ENCODE measurements at places on chromosomes 12 and 14.

- no peak for DNase-seq
These were observed 53.6 kb downstream of the SUSD6 start for GRCh38 chr14:69664865-69665526.

DNA sequence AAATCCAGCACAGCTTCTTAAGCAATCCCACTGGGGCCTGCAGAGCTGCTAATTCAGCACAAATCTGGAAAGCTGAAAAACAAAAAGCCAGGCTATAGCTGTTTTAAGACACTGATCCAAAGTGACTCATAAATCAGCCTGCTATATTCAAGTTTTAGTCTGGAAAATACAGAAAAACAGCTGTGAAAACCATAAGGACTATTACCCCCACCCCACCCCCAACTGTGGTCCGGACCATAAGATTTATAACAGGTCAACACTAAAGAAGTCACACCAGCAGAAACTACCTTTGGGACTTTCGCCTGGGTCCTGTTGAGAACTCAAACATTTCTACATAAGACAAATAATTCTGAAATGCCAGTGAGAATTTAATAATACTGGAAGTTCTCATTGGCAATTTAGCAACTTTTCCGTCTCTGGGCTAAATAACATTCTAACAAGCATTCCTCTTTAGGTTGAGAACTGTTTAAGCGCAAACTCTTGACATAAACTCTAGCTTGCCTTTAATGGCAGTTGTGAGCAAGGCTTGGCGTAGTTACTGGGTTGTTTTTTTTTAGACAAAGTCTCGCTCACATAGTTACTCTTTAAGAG, 3.3 kb downstream of the LRIG3 start:
- DNase-seq: no peak

GRCh38 chr12:103952497-103952896, 13.2 kb upstream of the TDG start:
- no peak for DNase-seq

DNA sequence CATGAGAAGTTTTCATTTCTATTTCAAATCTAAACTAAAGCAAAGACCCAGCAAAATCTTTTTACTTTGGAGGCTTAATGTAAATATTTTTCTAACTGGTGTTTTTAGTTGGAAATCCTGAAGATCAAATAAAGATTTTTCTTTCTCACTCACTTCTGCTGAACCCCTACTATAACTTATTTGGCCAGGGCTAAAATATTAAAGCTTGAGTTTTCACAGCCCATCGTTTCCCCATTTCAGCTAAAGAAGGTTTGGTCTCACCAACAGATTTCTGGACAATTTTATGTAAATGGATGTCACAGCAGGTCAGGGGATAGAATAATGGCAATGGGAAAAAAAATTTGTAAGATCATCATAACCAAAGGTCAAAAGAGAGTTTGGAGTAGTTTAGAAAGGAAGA, 92.7 kb upstream of the DCN start:
- DNase-seq: no peak

- no peak for DNase-seq
These were observed 121.8 kb downstream of the NRXN3 start for GRCh38 chr14:78292003-78292402.

GRCh38 chr12:86551146-86551571, 295.0 kb upstream of the MGAT4C start:
- DNase-seq: no peak

GRCh38 chr12:17381211-17381610, 708.8 kb downstream of the RERGL start:
- DNase-seq: no peak

- no peak for DNase-seq
These were observed 8.7 kb downstream of the KITLG start for GRCh38 chr12:88571543-88571942.

Measured in stimulated activated CD4-positive, alpha-beta T cell treated with anti-CD3 and anti-CD28 coated beads, Interleukin-15, amount 100 ng/mL, for 1 hour (primary cell).